ENCODE measurements at places on chromosomes 1 and 21.

GRCh38 chr1:85816606-85817005, 108.4 kb upstream of the ZNHIT6 start:
- DNase-seq, result no peak

- no peak for DNase-seq
Observed at GRCh38 chr1:151145304-151146071, 943 bp downstream of the SEMA6C start.

- no peak for DNase-seq
Observed at GRCh38 chr1:206445116-206445515, 25.2 kb upstream of the IKBKE start.

DNA sequence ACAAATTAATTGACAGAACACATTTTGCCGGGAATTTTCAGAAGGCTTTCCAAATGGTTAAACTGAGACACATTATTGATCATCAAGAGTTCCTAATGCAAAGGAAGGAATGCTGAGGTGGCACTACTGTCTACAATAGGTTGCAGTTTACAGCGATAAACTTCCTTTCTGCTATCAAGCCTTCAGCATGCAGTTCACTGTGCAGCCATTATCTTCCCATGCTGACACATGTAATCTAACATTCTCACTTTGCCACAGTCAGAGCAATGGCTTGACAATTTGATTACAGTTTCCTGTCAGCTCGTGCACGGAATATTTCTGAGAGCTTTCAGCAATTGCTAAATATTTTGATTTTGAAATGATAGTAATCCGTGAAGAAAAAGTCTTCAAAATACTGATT, 166.9 kb upstream of the PRMT6 start:
- DNase-seq, result no peak

GRCh38 chr1:52204696-52205095, 62.8 kb downstream of the ZFYVE9 start:
- DNase-seq, result no peak

- DNase-seq, result no peak
Observed at GRCh38 chr1:175960169-175960568, 216.8 kb upstream of the TNR start.

GRCh38 chr1:240491156-240491555, 120.8 kb downstream of the GREM2 start:
- no peak for DNase-seq

Measured in GOT3 (cell line).